GM20000 (cell line): ENCODE measurements at places on chromosomes 1 and 21.

GRCh38 chr1:232300466-232300865 is 329.5 kb downstream of the SIPA1L2 start:
- no peak for DNase-seq

- no peak for DNase-seq
Measured at GRCh38 chr1:66315671-66316070, 218.3 kb upstream of the SGIP1 start.

GRCh38 chr1:185960422-185961321 is 226.5 kb downstream of the HMCN1 start:
- DNase-seq = no peak

DNA sequence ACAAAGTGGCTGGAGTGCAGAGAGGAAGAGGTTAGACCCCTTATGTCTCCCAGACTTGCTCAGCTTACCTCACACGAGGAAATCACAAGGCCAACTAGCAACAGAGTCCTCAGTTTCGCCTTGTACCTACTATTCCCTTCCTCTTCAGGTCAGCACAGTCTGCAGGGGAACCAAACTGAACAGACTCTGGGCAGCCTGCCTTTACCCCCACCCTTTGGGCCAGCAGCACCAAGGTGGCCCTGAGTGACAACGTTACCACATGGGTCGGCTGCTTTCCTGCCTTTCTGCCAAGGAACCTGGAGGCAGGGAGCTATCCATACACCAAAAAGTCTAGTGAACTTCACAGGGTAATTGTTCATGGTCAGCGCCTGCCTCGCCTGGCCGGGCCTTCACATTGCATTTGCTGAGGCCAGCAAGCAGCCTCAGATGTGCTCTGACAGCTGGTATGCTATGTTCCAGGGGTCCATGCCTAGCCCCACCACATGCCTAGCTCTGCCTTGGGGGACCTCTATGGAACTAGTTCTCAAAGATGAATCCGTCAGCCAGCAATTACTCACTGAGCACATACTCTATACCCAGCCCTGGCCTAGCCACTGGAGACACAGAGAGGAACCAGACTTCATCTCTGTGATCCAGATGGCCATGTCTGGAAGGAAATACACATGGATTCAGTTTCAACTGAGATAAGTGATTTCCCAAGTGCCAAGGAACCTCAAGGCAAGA is 69.6 kb downstream of the DMAP1 start:
- no peak for DNase-seq

- DNase-seq = no peak
Measured at GRCh38 chr1:211145944-211146343, 12.0 kb upstream of the KCNH1 start.

DNA sequence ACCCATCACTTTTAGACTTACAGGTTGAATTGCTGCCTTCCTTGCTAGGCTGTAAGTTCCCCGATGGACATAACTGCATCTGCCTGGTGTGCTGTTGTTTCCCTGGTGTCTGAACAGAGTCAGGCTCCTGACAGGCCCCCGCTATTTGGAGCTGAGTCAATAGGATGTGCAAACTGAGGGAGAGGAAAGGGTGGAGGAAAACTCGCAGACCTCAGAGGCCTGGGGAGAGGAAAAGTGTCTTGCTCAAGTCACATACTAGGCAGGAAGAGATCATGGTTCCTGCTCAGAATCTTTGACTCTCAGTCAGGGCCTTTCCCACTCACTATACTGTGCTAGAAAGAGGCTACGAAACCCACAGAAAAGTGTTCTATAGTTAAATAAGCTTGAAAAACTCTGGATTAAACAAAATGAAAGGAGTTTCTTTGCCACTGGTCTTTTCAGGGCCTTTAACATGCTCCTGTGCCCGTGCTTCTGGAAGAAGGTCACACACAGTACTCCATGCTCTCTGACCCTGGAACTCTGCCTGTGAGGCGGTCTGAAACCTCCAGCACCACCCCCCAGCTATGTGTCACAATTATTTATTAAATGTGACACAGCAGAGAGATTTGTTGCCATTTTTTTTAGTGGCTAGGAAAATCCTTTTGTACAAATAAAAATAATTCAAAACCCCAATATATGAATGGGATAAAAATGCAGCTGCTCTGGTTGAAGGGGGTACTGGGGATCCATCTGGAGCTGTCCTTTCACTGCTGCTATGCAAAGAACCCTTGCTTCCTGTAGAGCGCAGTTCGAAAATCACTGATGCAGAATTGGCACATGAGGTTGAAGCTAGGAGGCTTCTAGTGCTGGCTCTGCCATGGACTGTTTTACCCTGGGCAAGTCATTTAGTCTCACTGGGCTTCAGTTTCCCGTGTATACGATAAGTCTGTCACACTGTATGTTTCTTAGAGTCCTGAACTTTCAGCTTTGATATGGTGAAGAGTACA is 20.1 kb upstream of the CDCP2 start:
- no peak for DNase-seq

GRCh38 chr1:58699011-58699762 is 675 bp downstream of the MYSM1 start:
- no peak for DNase-seq
